ENCODE measurements at places on chromosomes 5 and 9.
A peak's percentile ranks its signal among the peaks of the same experiment; 100 is the strongest.

- no peak for ATAC-seq
Observed at GRCh38 chr9:114465417-114465816, 39.9 kb downstream of the WHRN start.

DNA sequence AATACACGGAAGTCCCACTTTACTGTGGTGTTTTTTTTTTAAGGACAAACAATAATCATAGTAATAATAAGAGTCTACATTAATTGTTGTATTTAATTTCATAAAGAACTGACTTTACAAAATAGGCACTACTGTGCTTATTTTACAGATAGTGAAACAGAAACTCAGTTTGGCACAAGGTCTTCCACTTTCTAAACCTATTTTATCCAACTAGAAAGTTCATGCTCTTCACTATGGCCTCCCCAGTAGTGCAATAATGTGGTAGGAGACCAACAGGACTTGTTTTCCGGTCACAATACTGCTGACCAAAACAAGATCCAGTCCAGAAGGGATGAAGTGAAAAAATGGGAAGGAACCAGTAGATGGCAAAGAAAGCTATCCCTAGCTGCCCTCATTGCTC lies 531.6 kb downstream of the CAAP1 start:
- ATAC-seq: no peak

DNA sequence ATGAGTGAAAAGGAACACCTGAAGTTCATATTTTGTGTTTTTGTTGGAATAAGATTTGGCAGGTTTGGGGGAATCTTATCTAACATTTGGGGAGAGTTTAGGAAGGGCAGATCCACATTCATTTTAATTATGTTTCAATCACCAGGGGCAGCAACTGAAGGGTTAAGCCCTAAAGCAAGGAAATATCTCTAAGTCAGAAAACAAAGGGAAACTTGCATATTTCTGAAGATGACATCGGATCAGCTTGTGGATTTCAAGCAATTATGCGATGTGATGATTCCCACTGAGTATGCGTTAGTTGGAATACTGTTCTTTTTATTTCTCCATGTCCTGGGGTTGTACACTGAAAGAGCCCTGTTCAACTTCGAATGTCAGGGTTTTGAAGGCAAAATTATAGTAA lies 59.8 kb upstream of the NFIB start:
- no peak for ATAC-seq

DNA sequence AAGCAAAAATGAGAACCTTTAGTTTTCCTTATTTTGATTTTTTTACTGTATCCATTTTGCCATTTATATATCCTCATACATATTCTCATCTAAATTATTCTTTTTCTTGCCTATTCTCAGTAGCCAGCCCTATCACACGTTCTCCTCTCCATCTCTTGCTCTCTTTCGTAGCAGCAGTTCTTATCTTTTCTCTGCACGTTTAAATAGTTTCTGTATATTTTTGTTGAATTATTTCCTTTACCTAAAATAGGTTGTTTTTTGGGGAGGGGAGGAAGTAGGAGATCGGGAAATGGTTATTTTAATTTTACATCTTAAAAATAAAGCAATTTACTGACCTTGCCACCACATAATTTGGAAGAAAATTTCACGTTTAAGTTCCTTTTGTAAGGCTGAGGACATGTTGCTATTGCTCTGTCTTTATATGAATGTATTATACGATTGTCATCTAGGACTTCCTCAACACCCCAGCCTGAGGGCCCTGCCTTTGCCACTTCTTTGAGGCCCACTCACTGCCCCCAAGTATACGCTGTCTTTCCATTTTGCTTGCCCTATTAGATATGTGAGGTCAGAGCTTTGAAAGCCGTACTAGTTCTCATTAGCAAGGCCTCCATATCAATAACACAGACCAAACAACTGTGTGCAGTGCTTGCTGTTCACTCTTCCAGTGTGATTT lies 140.3 kb downstream of the GNAQ start:
- no peak for ATAC-seq

DNA sequence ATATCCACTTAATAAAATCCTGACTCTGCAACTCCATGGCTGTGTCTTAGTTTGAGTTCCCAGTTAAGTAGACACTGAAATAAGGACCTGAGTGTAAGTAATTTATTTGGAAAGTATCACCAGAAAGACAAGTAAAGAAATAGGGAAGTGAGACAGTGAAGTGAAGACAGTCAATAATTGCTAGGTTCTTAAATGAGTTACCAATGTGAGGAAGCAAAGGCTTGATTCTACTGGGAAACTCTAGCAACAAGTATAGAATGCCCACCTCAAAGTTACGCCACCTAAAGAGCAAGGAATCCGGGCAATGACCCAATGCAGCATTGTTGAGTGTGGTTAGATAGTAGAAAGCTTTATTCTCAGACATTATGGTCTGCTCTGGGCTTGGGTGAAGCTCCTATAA lies 383.9 kb downstream of the TLR4 start:
- ATAC-seq: no peak

DNA sequence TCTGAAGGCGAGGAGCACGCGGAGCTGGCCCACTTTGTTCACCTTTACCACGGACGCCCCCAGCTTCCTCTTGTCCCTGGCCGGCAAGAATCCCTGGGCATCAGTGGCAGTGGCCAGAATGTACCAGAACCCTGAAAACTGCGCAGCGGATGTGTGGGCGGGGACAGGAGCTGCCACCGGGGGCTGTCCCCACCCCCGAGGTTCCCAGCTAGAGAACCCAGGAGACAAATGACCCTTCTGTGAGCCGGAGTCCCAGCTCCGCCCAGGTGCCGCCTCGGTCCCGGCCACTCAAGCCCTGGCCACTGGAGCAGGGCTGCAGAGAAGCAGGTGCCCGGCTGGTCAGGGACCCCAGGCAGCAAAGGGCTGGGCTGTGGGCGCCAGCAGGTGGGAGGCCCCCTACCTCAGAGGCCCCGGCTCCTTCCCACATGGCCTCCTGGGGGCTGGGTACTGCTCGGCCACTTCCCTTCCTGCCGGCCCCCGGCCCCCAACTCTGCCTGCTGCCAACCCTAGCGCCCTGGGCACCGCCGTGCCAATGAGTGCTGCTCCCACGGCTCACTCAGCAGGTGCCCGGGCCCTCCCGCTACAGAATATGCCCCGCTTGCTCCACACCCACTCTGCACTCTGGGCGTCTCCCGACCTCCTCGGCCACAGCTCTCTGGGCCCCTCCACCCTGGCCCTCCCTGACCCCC lies 713 bp downstream of the LCN10 start:
- peak; percentile 35 for ATAC-seq

DNA sequence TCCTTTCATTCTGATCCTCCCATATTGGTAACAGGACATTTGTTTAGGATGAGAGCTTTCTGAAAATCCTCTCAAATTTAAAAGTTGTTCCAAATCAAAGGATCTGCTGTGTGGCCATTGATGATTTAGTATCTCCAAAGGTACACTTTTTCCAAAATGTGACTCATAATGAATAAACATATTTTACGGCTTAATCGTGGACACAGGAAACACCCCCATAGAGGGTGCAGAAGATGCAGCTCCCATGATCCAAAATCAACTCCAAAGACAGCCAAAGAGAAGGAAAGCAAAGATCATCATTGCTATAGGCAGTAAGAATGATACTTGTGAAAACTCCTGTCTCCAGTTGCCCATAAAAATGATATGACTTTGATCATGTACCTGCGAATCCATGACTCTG lies 239.7 kb downstream of the PIK3R1 start:
- ATAC-seq: no peak

DNA sequence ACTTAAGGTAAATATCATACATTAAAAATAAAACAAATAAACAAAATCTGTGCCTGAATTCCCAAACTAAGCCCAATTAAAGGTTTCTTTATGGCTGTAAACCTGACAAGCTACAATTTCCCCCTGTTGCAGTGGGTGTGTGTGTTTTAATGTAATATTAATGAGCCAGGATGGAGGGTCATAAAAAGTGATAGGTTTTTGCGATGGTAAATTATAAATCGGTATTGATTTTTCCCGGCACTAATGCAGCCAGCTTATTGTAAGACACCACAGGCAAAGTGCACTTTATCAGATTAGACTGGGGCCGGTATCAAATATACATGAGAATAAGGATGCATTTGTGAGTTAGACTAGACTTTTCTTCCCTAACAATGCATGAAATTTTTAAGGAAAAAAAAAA lies 120.4 kb downstream of the EBF1 start:
- ATAC-seq: no peak

GRCh38 chr9:18531136-18532065 lies 57.4 kb downstream of the ADAMTSL1 start:
- ATAC-seq: no peak

GRCh38 chr5:149887622-149888183 lies 56.9 kb downstream of the PDE6A start:
- no peak for ATAC-seq

GRCh38 chr5:154265197-154265773 lies 74.8 kb downstream of the GALNT10 start:
- ATAC-seq: no peak

DNA sequence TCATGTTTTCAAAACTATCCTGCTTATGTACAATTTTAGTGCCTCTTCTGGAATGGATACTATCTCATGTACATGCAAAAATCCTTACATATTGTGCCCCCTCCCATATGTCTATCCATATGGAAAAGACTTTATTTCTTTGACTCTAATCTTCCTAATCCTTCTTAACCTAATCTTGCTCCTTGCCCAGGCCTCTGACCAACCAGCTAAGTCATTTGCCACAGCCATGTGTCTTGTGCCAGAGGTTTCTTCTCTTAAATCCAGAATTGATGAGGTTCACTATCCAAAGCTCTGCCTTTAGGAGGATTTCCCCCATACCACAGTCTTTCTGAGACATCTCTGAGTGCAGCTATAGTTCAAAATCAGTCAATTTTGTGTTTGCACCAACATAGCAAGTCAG lies 68.9 kb upstream of the RNF180 start:
- ATAC-seq: no peak

DNA sequence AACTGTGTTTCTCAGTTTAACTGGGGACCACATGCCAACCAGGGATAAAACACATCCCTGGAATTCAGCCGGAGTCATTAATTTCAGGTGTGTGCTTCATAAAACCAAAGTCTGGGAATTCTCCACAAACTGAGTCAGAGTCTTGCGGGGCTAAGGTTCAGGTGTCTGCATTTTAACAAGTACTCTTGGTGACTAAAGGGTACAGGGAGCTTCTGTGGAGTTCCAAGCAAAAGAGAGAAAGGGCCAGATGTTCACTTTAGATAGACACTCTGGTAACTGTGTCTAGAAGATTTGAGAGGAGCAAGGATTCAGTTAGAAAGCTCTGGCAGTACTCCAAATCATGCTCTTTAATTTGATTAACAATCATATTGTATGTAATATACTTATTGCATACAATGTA lies 4.0 kb downstream of the NADK2 start:
- no peak for ATAC-seq

GRCh38 chr9:122036988-122037387 lies 56.1 kb downstream of the TTLL11 start:
- no peak for ATAC-seq

GRCh38 chr5:75622564-75622963 lies 11.3 kb downstream of the ANKDD1B start:
- ATAC-seq: no peak

- ATAC-seq: no peak
Observed at GRCh38 chr5:132762246-132763000, 14.6 kb downstream of the SEPTIN8 start.

- no peak for ATAC-seq
Observed at GRCh38 chr9:81082221-81082620, 607.1 kb downstream of the TLE1 start.

DNA sequence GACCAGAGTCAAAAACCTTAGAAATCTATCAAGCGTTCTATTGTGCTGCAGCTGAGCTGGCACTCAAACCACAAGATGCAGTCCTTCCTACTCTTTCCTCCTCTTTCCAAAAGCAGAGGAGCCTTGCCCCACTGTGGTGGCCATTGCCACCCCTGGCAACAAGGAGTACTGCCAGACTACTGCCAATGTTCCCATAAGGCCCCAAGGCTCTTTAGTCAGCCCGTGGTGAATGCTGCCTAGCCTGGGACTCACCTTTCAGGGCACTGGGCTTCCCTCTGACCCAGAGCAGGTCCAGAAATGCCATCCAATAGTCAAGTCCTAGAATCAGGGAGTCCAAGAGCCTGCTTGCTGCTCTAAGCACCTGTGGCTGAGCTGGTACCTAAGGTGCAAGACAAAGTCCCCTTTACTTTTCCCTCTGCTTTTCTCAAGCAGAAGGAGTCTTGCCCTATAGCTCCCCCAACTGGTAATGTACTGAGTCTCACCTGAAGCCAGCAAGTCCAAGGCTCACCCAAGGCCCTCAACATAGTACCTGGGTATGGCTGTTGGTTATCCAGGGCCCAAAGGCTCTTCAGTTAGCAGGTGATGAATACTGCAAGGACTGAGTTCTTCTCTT lies 219.4 kb downstream of the ATPSCKMT start:
- ATAC-seq: no peak

DNA sequence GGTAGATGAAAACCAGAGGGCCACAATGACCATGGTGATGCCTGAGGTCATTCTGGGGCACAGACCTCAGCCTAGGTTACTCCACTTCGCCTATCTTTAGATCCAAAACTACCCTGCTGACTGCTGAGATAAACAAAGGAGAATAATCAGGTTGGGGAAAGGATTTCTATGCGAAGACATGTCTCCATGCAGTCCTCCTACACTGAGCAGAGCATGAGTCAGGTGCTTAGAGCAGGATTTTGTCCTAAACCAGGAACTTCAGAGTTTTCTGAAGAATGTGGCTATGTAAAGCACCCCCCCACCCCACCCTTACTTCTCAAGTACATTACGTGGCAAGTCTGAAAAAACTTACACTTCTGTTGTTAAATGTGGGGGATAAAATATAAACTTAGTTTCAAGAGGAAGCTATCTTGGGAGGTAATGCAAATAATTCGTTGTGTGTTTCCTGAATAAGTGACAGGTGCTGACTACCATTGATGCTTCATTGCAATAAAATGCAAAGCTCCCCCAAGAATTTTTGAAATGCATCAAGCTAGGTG lies 19.4 kb downstream of the PDCD1LG2 start:
- no peak for ATAC-seq

DNA sequence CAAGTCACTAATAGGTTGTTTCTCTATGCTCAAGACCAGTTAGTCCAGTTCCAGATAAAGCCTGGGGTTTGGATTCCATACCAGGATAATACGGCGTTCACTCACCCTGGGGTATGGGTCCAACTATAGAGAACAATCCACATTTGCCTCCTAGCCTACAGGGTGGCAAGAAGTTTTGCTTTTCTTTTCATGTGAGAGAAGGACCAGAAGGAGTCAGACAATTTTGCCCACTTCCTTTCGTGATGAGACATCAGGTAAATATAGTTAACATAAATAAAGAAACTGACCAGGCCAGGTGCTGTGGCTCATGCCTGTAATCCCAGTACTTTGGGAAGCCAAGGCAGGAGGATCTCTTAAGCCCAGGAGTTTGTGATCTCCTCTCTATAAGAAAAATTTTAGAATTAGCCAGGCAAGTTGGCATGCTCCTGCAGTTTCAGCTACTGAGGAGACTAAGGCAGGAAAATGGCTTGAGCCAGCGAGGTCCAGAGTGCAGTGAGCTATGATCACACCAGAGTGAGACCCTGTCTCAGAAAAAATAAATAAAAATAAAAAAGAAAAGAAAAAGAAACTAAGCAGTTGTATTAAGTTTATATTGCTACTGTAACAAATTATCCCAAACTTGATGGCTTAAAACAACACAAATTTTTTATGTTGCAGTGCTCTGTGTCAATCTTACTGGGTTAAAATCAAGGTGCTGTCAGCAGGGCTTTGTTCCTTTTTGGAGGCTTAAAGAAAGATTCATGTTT lies 7.5 kb upstream of the REEP5 start:
- no peak for ATAC-seq

GRCh38 chr9:18863791-18864190 lies 169.2 kb downstream of the SAXO1 start:
- ATAC-seq: no peak

Measured in gastroesophageal sphincter (tissue), 4 donors.